Uterus (tissue), 4 donors: ENCODE measurements at places on chromosomes 6 and 20. TPM values are rescaled to one million over a fixed set of nuclear protein-coding genes. Genes with fewer than 3 reads are reported as not detected.

JPH2 gene
- 50.5 TPM for total RNA-seq

SLC17A3 gene
- not detected for total RNA-seq

LRRC73 gene
- not detected for total RNA-seq

TPX2 gene
- 0.59 TPM for total RNA-seq

SEC63 gene
- 62.1 TPM for total RNA-seq

NECAB3 gene
- 25.2 TPM for total RNA-seq

SLC26A8 gene
- not detected for total RNA-seq

CENPW gene
- 12.2 TPM for total RNA-seq

TGM3 gene
- not detected for total RNA-seq

LY86 gene
- not detected for total RNA-seq

NMBR gene
- not detected for total RNA-seq

NUDT3 gene
- total RNA-seq, result 15.6 TPM

NRN1 gene
- 5.8 TPM for total RNA-seq

SYS1 gene
- 22.1 TPM for total RNA-seq

OTOR gene
- not detected for total RNA-seq

SLC16A10 gene
- total RNA-seq, result not detected

HCRTR2 gene
- total RNA-seq, result not detected
